ENCODE measurements at places on chromosomes 16 and 17.

DNA sequence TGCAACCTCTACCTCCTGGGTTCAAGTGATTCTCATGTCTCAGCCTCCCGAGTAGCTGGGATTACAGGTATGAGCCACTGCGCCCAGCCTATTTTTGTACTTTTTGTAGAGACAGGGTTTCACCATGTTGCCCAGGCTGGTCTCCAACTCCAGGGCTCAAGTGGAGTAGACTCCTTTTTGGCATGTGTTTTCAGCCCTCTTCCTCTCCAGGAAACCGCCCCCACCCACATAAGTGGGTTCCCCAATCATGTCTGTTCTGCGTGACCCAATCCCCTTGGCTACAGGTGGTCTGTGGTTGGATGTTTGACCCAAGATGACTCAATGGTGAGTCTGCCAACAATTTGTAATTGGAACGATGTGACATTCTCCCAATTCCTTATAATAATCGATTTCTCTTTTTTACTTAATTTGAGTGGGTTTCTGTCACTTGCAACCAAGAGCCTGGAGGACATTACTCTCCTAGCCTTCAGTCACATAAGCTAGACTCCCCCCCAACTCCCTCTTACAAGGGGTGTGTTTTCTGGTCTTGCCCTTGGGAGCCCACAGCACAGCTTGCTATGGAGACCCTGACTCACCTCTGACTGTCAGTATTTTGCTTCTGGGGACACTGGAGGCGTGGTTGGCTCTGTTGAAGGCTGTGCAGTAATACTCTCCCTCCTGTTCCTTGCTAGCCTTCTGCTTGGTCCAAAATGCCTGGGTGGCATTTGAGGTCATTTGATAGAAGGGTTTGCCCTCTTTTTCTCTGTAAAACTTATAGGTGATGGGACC lies 34.9 kb downstream of the PECAM1 start:
- peak; percentile 71 for DNase-seq

DNA sequence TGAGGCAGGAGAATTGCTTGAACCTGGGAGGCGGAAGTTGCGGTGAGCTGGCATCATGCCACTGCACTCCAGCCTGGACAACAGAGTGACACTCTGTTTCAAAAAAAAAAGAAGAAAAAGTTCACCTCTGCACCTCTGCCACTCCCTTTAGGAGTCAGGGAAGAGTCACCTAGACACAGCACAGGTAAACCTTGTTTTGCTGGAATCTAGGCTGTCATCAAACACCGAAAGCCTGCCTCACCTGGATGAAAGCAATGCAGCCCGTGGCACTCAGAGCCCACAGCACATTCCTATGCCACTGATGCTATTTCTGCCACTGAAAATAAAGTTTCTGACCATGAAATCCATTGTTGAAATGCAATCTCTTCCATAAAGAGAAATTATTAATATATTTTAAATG lies 22.2 kb downstream of the CFAP52 start:
- no peak for DNase-seq

DNA sequence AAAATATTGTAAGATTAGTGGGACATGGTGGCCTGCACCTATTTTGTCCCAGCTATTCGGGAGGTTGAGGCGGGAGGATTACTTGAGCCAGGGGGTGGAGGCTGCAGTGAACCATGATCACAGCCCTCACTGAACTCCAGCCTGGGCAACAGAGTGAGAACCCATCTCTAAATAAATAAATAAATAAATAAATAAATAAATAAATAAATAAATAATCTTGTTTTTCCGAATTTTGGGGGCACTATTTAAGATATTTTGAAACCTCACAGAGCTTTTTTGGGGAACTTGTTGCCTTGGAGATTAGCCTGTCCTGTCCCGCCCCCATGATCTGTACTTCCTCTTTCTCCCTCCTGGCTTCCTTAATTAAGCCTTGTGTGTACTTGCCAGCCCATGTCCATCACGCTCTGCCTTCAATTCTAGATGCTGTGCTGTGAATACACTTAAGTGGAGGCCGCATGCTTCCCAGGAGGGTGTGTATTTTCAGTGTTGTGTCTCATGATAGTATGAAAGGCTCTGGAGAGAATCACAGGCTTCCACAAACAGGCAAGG lies 4.4 kb downstream of the LGALS9 start:
- DNase-seq, result no peak

- DNase-seq, result peak; percentile 31
Measured at GRCh38 chr17:13030459-13031300, 12.9 kb upstream of the ELAC2 start.

DNA sequence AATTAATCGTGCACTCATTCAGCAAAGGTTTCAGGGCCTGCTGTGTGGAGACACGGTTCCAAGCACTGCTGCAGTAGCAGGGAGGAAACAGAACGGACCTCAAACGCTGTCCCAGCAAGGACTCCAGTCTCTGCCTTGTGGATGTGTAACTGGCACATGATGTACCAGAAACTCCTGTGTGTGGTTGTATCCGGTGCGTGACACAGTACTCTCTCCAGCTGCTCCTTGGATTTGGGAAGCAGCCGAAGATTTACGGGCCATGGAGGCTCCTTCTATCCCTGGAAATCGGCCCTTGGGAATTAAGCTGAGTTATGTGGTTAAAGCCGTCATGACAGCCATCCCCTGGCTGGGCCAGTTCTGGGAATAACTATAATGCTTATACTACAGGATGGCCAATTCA lies 8.5 kb upstream of the ANKRD11 start:
- no peak for DNase-seq

- DNase-seq, result no peak
Measured at GRCh38 chr16:73323880-73324279, 276.0 kb upstream of the ZFHX3 start.

- DNase-seq, result no peak
Measured at GRCh38 chr17:28065706-28066105, 23.2 kb downstream of the NLK start.

DNA sequence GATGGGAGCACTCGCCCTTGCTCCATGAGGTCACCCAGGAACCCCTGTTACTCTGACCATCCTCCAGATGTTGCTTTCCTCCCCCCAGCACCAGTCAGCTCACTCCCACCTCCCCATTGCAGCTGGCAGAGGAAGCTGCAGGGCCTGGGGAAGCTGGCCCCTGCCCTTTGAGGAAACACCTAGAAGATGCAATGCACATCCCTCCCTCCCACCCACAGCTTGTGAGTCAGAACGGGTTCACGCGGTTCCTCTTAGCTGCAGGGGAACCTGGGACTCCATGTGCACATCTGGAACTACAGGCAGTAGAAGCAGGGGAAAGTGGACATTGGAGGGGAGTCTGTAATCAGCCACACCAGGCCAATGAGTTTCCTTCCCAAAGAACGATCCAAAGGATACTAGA lies 96.9 kb downstream of the KATNIP start:
- no peak for DNase-seq

DNA sequence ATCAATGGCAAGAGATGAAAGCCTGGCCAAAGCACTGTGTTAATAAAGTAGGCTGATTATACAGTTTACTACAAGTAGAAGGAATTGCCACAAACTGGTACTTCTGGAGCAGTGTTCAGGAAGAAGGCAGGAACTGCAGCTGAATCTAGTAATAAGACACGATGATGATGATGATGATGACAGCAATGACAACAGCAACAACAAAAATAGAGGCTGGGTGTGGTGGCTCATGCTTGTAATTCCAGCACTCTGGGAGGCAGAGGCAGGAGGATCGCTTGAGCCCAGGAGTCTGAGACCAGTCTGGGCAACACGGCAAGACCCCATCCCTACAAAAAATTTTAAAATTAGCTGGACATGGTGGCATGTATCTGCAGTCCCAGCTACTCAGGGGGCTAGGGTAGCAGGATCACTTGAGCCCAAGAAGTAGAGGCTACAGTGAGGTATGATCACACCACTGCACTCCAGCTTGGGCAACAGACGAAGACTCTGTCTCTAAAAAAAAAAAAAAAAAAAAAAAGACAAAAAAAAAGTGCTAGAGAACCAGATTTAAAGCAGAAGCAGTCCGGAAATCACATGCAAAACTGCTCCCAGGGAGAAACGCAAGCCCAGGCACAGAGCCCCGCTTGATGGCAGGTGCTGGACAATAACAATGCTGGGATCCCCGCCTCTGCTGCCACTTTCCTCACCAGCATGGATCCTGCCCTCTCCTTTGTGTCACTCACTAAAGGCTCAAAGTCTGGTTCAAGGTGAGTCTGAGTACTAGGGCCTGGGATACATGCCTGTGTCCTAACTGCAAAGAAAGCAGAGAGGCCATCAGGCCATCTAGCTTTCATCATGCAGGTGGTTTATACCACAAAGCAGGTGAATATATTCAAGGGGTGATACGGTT lies 44.8 kb downstream of the CPPED1 start:
- DNase-seq, result no peak

DNA sequence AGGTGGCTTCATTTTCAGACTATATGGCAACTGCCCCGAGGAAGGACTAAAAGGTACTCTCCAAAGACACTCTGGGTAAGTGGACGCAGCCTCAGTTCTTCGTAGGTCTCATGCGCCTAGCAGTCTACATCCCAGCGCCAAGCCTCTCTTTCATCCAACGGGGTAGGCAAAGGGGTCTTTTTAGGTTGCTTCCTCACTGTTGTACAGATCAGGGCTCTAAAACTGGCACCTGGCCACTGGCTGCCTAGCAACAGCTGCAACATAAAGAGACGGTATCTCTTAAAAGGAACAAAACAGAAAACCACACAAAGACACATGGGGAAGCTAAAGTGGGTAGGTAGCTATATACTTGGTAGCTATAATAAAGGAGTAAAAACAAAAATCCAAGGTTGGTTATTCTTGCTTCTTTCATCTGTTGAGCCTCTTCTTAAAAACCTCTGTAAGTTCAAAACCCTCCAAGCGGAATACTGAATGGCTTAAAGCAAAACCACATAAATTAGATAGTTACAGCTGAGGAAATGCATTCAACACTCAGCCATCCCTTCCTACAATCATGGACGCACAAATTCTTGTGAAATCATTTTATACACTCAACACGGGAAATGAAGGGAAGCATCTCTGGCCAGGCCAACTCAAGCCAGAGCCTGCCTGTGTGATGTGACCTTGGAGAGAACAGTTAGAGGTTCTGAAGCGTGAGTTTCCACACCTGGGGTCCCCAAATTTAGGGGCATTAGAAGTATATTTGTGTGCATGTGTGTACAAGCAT lies 22.7 kb downstream of the CYTH1 start:
- peak; percentile 19 for DNase-seq

DNA sequence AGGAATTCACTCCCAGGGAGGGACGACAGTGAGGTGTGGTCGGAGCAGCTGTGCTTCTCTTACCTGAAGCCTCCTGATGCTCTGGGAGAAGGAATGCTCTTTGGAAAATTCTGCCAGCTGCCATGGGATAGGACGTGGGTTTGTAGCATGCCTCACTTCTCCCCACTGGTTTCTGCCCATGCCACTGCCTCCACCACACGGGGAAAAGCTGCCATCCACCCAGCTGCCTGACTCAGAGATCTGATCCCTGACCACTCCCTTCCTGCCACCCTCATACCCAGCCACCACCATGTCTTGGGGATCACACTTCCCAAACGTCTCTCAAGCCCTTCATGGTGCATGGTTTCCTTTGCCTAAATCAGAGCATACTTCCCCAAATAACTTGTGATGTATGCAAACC lies 80.0 kb downstream of the CPPED1 start:
- DNase-seq, result no peak

DNA sequence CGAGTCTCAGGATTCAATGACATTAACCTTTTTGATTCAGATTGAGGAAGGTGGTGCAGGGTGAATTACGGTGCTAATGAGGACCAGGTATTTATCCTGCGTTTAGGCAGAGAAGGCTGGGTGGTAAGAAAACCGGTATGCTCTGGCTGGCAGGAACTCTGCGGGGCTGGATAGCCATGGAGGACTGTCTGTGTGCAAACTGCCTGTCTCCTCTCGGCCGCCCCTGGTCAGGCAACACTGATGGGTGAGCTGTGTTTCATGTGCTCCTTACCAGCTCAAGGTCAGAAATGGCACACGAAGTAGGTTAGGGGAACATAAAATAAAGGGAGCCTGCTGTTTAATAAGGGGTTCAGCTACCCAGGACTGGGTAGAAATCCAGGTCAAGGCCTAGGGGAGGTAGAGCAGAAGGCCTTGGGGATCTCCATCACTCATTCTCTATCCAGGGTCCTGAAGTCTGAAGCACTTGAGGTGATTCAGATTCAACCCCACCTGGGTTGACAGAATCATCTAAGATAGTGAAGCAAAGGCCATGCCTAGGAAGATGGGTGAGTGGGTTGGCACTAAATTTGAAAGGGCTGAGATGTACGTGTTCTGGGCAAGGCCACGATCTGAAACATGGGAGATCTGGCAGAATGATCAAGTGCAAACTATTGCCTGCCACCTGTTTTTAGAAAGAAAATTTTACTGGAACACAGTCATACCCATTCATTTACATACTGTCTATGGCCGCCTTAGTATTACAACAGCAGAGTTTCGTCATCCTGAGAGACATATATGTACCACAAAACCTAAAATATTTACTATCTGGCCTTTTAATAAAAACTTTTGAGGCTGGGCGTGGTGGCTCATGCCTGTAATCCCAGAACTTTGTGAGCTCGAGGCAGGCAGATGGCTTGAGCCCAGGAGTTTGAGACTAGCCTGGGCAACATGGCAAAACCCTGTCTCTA lies 292.5 kb downstream of the XYLT1 start:
- no peak for DNase-seq

DNA sequence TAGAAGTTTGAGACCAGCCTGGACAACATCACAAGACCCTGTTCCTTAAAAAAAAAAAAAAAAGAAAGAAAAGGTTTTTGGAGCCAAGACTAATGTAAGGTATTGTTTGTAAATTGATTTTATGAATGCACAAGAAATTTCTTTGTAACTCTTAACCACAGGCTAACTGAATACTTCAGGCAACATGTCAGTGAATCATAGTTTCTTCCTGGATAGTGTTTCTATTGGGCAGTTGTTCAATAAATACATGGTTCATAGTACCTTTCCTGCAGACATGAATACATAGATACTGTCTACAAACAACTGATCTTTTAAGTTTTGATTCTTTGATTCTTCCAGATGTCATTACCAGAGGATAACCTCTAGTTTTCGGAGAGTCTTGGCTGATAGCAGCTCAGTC lies 11.6 kb downstream of the DDX42 start:
- peak; percentile 47 for DNase-seq

DNA sequence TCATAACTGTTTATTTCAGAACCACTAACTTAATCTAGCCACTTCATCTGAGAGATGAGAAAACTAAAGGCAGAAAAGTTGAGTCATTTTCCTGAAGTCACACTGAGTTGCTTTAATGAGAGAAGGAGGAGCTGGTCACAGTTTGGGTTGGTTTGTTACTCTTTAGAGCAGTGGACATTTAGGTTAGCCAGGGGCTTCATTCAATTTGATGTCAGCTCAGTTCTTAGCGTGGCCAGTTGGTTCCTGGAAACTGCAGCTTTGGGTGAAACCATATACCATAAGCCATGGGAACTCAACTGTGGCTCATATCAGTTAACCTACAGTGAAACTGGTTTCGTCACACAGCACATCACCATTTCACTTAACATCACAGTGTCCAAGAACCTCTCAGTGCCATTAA lies 59.2 kb upstream of the ADORA2B start:
- DNase-seq, result no peak

GRCh38 chr17:44144966-44145739 lies 3.4 kb downstream of the HROB start:
- DNase-seq, result peak; percentile 29
